ENCODE measurements at places on chromosomes 13 and 19.

DNA sequence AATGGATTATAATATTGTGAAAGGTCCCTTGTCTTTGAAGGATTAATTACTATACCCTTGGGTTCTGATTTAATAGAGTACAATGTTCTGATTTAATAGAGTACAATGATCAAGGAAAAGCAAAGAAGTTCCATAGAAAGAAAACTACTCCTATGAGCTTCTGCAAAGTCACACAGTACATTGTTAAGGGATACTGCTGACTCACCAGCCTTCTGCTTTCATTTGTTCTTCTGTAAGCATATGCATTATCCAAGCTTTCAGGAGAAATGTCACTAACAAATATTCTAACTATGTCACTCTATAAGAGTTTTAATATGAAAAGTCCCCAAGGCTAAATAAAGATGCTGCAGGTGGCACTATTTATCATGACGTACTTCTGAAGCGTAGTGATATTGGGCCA is 396.7 kb downstream of the RFC3 start:
- no peak for ATAC-seq

GRCh38 chr19:35756377-35757230 is at the start of gene HSPB6:
Gene HSPB6 (minus strand): TSS chr19:35757029. CDS start chr19:35757008, 21 bp downstream.
- no peak for ATAC-seq

- no peak for ATAC-seq
Observed at GRCh38 chr13:31807090-31807541, 67.8 kb downstream of the RXFP2 start.

DNA sequence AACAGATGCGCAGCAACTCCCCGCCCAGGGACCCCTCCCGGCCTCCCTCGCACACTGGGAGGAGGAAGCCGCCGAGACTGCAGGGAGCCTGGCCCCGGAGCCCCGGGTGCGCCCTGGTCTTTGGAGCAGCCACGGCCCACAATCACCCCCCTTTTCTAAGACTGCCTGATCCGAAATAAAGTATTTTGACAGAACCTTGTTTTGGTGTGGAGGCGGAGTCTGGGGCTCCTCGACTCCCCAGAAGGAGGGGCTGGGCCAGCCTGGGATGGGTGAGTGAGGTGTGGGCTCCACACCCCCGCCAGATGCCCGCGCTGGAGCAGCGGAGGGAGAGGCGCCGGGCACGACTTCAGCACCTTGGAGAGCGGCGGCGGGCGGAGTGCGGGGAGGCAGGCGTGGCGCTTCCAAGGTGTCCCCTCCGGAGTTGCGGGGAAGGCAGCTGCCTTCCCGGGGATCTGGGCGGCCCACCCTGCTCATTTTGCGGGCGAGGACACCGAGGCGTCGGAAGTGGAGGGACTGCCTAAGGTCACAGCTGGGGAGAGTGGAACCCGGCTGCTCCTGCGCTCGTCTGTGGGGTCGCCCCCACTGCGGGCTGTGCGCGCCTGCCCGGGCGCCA is 9.4 kb downstream of the SIRT6 start:
- ATAC-seq = peak; percentile 61

GRCh38 chr13:77328819-77329132 is 1.9 kb upstream of the MYCBP2 start:
- no peak for ATAC-seq

DNA sequence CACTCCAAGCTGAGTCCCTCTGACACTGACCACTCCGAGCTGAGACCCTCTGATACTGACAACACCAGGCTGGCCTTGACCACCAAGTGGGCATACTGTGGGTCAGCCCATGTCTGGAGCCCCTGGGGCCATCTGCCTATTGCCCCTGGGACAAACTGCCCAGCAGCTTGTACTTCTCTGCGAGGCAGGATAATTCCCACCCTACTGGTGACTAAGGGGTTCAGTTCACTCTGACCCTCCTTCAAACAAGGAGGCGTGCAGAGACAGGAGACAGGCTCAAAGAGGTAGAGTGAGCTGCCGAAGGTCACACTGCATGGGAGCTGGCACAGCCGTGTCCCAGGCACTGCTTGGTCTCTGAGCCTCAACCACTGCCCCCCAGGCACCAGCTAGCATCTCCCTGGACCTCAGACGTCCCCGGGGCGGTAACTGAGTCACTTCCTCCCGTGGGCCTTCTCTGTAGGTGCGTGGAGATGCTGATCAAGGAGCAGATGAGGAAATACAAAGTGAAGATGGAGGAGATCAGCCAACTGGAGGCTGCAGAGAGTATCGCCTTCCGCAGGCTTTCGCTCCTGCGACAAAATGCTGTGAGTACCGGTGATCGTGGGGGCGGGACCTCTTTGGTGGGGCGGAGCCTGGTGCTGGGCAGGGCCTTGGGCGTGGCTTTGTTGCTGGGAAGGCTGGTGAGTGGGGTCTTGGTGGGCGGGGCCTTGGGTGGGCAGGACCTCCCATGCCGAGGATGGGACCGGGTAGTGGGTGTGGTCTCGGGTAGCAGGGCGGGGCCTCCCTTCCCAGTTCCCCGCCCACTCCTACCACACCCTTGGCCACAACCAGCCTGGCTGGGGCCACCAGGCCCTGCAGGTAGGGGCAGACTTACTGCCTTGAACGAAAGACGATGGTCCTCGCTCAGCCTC is 5.8 kb upstream of the USE1 start:
- peak; percentile 42 for ATAC-seq

GRCh38 chr19:3178377-3178972 is at the start of gene S1PR4:
Gene S1PR4 (plus strand): TSS chr19:3178769. CDS start chr19:3178793, 24 bp downstream.
- peak; percentile 79 for ATAC-seq

GRCh38 chr13:36414461-36414860 is 17.8 kb upstream of the CCNA1 start:
- no peak for ATAC-seq

- ATAC-seq = no peak
Observed at GRCh38 chr13:37950016-37950415, 80.4 kb upstream of the TRPC4 start.

GRCh38 chr19:10981252-10981895 is 20.5 kb downstream of the SMARCA4 start:
- no peak for ATAC-seq

DNA sequence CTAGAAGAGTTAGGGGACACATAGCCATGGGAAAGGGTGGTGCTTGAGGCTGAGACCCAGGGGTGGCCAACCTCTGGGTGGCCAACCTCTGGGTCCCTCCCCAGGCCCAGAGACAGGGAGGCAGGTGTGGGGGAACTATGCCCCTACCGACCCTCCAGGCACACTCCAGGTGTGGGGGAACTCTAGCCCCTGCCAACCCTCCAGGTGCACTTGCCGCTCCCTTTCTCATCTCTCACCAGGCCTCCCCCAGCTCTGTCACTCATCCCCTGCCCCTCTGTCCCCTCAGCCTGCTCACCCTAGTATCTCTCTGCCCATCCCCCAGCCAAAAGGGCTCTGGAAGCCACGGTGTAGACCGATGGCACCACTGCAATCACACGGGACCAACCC is 10.6 kb upstream of the VSTM2B start:
- ATAC-seq = peak; percentile 28

GRCh38 chr19:14769201-14769600 is 9.2 kb downstream of the ADGRE2 start:
- ATAC-seq = no peak

- ATAC-seq = no peak
Observed at GRCh38 chr13:22929381-22930126, 251.2 kb upstream of the SGCG start.

GRCh38 chr13:101751488-101751887 is 299.0 kb downstream of the ITGBL1 start:
- peak; percentile 6 for ATAC-seq

DNA sequence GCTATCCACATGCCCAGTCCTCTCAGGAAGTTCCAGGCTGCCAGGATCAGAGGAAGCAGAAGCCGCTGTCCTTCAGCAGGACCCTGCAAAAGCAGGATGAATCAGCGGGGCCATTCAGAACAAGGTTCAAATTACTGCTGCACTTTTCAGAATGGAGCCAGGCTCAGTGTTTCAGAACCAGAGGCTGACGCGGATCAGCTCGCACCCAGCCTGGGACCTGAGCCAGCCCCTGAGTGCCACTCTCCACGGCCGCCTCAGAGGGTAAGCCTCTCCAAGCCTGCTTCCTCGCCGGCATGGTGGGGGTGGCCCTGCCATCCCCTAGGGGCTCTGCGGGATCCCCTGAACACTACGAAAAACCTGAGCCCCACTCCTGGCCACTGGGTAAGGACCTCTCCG is 24.7 kb downstream of the RASA3 start:
- ATAC-seq = no peak

DNA sequence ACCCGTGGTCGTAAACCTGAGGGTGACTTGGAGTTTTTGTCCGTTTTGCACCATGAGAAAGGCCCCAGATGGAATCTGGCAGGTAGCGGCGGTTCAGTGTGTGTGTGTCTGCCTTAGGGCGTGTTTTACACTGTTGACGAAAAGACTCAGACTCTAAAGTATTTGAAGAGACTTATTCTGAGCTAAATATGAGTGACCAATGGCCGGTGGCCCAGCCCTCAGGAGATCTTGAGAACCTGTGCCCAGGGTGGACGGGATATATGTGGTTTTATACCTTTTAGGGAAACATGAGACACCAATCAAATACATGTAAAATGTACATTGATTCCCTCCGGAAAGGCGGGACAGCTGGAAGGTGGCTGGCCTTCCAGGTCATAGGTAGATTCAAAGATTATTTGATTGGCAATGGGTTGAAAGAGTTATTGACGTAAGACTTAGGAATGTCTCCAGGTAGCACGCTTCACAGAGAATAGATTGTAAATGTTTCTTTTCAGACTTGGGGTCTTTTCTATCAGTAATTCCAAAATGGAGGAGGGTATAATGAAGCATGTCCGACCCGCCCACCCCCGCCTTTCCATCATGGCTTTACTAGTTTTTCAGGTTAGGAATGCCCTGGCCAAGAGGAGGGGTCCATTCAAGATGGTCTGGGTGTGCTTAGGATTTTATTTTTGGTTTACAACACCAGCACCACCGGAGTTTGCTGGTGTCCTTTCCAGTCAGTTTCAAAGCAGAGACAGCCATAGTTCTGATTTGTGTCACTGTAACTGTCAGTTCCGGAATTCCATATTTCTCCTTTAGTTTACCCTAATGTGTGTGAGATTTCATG is 1.0 kb upstream of the ZNF529 start:
- ATAC-seq = no peak

DNA sequence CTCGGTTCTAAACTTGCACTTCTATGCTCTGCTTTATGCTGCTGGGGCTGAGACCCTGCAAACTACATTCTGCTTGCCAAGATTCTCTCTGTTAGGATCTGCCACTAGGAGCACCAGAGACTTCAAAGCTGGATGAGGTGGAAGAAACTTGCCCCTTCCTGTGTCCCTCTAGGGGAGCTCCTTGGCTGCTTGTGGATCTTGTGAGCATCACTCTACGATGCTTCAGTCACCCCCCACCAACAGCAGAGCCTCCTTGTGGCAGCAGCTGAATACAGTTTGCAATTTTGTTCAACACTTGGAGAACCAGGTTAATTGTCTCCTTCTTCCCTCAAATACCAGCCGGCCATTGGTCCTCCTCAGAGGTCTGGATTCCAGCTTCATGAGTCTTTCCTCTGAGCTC is 310.6 kb downstream of the FGF14 start:
- ATAC-seq = no peak

DNA sequence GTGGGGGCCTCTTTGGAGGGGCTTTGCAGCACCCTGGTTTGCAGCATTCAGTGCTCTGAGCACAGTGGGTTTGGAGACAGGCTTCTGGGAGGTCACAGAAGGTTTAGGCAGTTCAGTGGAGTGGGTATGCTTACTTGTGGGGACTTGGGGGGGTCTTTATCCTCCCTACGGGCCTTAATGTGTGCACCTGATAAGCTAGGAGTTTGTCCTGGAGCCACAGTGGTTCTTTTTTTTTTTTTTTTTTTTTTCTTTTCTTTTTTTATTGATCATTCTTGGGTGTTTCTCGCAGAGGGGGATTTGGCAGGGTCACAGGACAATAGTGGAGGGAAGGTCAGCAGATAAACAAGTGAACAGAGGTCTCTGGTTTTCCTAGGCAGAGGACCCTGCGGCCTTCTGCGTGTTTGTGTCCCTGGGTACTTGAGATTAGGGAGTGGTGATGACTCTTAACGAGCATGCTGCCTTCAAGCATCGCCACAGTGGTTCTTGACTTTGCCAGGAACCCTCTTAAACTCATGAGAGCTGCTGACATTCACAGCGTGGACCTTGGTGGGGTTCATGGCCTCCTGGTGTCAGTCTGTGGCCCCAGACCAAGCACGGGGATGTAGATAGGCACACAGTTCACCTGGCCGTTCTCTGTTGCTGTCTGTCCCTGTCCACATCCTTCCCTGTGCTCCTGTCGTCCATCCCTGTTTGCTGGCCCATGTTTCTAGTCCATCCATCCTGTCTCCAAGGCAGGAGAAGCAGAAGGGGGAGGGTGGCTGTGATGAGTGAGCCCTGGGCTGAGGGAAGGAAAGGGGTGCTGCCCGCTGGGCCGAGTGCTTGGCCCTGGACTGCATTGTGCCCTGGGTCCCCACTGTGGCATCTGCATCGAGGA is 2.7 kb downstream of the EGLN2 start:
- no peak for ATAC-seq

- ATAC-seq = no peak
Observed at GRCh38 chr13:33050161-33050560, 33.9 kb downstream of the KL start.

GRCh38 chr19:7242601-7243258 is 51.5 kb downstream of the INSR start:
- ATAC-seq = peak; percentile 86

Measured in stimulated activated memory B cell treated with anti-CD40 and anti-IgM and Interleukin-4, amounts not matched to agents 10 μg/mL and 1 μg/mL and 100 μg/mL, for 72 hours (primary cell).